Smooth muscle cell of the coronary artery (primary cell): ENCODE measurements at places on chromosomes 6 and 20. TPM values are rescaled to one million over a fixed set of nuclear protein-coding genes. Genes with fewer than 3 reads are reported as not detected.

SNAI1 gene
- 0.23 and 2.9 TPM in 2 replicates for total RNA-seq

GSTA3 gene
- total RNA-seq = not detected in 2 replicates

GPSM3 gene
- total RNA-seq = 0.35 and 1.4 TPM in 2 replicates

TAGAP gene
- not detected in 2 replicates for total RNA-seq

TPX2 gene
- 1.2 and 40.1 TPM in 2 replicates for total RNA-seq

MANEA gene
- 4.3 and 6.5 TPM in 2 replicates for total RNA-seq

OLIG3 gene
- not detected in 2 replicates for total RNA-seq

APOBEC2 gene
- total RNA-seq = not detected in 2 replicates

PRR18 gene
- not detected in 2 replicates for total RNA-seq

DDX43 gene
- 0.15 and 1.2 TPM in 2 replicates for total RNA-seq

CPXM1 gene
- total RNA-seq = 0.23 and 32.2 TPM in 2 replicates

HRH3 gene
- not detected in 2 replicates for total RNA-seq

SALL4 gene
- total RNA-seq = 0.12 and 0.15 TPM in 2 replicates

EYA4 gene
- total RNA-seq = under 0.01 and 3.3 TPM in 2 replicates

TMEM239 gene
- 0.35 TPM in 1 of 2 replicates, not detected in the other for total RNA-seq

OR2J2 gene
- total RNA-seq = not detected in 2 replicates

BPI gene
- total RNA-seq = 0.12 and 0.30 TPM in 2 replicates

PGC gene
- total RNA-seq = not detected in 2 replicates

SPAG4 gene
- 3.5 and 17.3 TPM in 2 replicates for total RNA-seq

CD2AP gene
- total RNA-seq = 7.4 and 15.6 TPM in 2 replicates

ELMO2 gene
- 25.0 and 30.2 TPM in 2 replicates for total RNA-seq

SMPDL3A gene
- 1.4 and 21.6 TPM in 2 replicates for total RNA-seq

SIRT5 gene
- total RNA-seq = 3.7 and 5.8 TPM in 2 replicates

FLRT3 gene
- 1.1 and 2.6 TPM in 2 replicates for total RNA-seq

CALHM6 gene
- total RNA-seq = 0.23 and 0.90 TPM in 2 replicates

RSPO3 gene
- total RNA-seq = 0.08 and 26.9 TPM in 2 replicates

HFE gene
- 7.1 and 31.2 TPM in 2 replicates for total RNA-seq

ECT2L gene
- under 0.01 TPM in 1 of 2 replicates, not detected in the other for total RNA-seq

GABBR1 gene
- total RNA-seq = 7.3 and 8.8 TPM in 2 replicates

ANGPT4 gene
- not detected in 2 replicates for total RNA-seq

BNIP5 gene
- total RNA-seq = not detected in 2 replicates

APMAP gene
- 59.9 and 104 TPM in 2 replicates for total RNA-seq

ALDH8A1 gene
- 0.15 and 0.35 TPM in 2 replicates for total RNA-seq

ZSCAN9 gene
- total RNA-seq = 4.2 and 9.8 TPM in 2 replicates

RIMS4 gene
- 0.53 and 0.59 TPM in 2 replicates for total RNA-seq

RNF182 gene
- total RNA-seq = 0.47 TPM in 1 of 2 replicates, not detected in the other

ASIP gene
- not detected in 2 replicates for total RNA-seq

CLPSL1 gene
- not detected in 2 replicates for total RNA-seq

EGFL8 gene
- 0.75 and 3.5 TPM in 2 replicates for total RNA-seq

RNF8 gene
- 16.0 and 30.3 TPM in 2 replicates for total RNA-seq

BANF2 gene
- total RNA-seq = not detected in 2 replicates

MAP1LC3A gene
- total RNA-seq = 14.7 and 17.2 TPM in 2 replicates

PSORS1C1 gene
- 1.2 and 1.5 TPM in 2 replicates for total RNA-seq

NOTCH4 gene
- 0.82 and 1.5 TPM in 2 replicates for total RNA-seq

C4B gene
- total RNA-seq = 3.2 and 24.0 TPM in 2 replicates

LY6G6F gene
- total RNA-seq = not detected in 2 replicates

GTSF1L gene
- not detected in 2 replicates for total RNA-seq

UBE3D gene
- 4.7 and 5.5 TPM in 2 replicates for total RNA-seq

SLC17A2 gene
- total RNA-seq = not detected in 2 replicates

GPR6 gene
- total RNA-seq = not detected in 2 replicates

C20orf202 gene
- not detected in 2 replicates for total RNA-seq

CST5 gene
- not detected in 2 replicates for total RNA-seq
